HuH-7 (cell line): ENCODE measurements at places on chromosomes 5 and 9.

- DNase-seq: no peak
These were observed 133.0 kb downstream of the CDH18 start for GRCh38 chr5:19855031-19855430.

DNA sequence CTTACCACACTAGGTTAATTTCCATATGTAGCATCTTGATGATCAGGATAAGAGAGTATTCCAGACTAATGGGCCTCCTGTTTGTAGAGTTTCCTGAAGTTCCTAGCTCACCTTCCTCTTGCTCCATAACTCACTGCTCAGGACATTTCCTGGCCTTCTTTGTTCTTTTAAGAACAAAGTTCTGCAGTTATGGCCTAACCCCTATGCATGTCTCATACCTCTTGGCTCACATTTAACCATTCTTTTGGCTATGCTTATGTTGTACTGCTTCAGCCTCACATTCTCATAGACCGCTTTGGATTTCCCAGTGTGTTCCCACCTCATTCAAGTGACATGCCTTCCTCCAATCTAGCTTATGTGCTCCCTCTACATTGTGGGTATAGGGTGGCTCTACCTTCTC, 40.5 kb upstream of the HMGCS1 start:
- DNase-seq: no peak

- no peak for DNase-seq
These were observed 339.0 kb upstream of the KIF2A start for GRCh38 chr5:61966997-61967396.

DNA sequence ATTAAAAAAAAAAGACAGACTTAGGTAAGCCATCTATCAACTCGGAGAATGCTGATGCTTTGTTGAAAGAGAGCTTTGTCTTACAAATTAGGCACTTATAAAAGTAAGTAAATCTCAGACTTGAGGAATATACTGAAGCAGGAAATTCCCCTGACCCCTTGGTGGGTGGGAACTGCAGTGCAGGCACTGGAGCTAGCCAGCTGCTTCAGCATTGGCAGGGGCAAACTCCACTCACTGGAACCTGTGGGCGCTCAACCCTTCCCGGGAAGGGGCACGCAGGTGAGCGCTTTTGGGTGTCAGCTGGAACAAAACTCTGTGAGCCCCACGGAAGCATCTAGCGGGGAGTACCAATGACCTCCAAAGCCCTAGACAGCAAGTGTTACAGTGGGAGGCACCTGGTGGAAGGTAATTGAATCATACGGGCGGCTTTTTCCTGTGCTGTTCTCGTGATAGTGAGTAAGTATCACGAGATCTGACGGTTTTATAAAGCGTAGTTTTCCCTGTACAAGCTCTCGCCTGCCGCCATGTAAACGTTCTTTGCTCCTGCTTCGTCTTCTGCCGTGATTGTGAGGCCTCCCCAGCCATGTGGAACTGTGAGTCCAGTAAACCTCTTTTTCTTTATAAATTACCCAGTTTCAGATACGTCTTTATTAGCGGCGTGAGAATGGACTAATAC, 628.0 kb upstream of the CDH18 start:
- peak; percentile 4 for DNase-seq

DNA sequence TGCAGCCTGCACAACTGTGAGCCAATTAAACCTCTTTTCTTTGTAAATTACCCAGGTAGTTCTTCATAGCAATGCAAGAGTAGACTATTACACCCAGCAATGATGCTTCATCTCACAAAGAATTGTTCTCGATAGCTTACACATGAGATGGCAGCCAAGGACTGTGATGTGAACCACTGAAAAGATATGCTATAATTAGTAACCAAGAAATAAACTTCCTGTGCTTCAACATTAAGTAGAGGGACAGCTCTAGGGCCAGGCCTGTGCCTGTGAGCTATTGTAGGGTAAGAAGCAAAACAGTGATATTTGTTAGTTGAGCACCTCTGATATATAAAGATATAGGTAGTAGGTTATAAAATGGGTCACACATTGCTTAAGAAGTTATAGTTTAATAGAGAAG, 41.8 kb upstream of the DPYSL3 start:
- DNase-seq: no peak

- no peak for DNase-seq
These were observed 43.2 kb downstream of the NPR3 start for GRCh38 chr5:32754284-32754683.

DNA sequence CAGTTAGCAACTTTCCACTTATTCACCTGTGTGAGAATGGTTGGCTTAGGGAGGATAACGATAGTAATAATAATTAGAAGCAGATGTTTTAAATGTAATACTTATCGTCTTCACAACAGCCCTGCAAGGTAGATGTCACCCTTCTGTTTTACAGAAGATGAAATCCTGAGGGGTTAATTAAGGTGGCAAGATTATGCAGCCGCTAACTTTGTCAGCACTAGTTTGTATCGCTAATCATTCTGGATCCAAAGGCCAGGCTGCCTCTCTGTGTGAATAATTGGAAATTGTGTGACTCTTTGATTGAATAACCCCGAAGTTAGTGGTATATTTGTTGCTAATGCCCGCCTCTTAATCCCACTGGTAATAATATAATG, 635 bp downstream of the IFT74 start:
- no peak for DNase-seq

GRCh38 chr9:95007226-95007869, 280.8 kb downstream of the AOPEP start:
- DNase-seq: no peak

DNA sequence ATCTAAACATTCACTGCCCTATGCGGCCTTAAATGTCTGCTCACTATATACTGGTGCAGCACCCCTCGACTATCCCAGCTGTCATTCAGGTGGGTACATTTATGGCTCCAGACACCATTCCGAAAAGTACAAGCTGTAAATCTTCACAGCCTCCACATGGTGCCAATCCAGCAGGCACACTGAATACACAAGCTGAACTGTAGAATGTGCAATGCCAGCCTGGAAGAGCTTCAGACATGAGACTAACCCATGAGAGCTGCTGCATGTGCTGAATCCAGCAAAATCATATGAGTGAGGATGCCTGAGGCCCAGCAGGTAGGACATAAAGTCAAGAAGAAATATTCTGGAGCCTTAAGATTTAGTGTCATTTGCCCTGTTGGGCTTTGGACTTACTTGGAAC, 483.8 kb upstream of the GRIA1 start:
- no peak for DNase-seq

DNA sequence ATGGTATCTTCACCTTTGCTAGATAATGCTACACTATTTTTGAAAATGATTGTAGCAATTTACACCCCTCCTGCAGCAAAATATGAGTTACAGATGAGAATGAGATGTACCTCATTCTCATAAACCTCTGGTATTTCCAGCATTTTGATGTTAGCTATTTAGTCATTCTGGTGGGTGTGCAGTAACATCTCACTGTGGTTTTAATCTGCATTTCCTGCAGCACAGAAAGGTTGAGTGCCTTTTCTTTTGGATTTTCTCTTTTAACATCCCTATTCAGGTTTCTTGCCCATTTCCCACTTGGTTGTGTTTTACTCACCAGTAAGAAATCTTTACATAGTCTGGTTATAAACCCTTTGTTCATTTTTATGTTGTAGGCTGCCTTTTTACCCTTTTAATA, 206.2 kb downstream of the NR3C1 start:
- DNase-seq: no peak

DNA sequence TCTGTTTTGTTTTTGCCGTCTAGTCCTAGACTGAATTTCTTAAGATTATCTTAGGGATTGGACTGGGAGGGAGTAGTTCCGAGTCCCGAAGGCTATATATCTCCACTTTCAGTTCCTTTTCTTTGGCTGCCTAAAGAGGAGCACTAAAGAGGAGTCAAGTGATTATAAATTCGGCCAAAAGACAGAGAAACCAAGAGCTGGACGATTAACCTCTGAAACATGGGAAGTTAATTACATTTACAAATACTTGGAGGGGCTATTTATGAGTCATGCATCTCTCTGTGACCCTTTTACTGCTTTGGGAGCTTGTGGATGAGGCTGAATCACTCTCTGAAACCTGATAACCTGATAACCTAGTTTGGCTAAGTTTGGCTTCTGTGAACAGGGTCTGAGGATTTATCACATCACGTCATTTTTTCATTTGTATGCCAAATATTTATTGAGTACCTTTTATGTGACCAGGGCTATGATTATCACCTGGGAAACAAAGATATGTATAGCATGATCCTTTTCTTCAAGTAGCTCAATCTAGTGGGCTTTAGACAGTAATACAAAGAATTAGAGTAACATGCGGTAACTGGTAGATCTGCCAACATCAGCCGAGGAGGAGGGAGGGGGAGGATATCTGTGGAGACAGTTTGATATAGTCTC, 180.9 kb downstream of the CD180 start:
- DNase-seq: no peak

GRCh38 chr9:13332571-13332970, 53.1 kb upstream of the MPDZ start:
- DNase-seq: no peak

GRCh38 chr5:148965511-148966265, 97.2 kb downstream of the SH3TC2 start:
- no peak for DNase-seq

GRCh38 chr9:14214065-14214684, 99.8 kb downstream of the NFIB start:
- DNase-seq: no peak

DNA sequence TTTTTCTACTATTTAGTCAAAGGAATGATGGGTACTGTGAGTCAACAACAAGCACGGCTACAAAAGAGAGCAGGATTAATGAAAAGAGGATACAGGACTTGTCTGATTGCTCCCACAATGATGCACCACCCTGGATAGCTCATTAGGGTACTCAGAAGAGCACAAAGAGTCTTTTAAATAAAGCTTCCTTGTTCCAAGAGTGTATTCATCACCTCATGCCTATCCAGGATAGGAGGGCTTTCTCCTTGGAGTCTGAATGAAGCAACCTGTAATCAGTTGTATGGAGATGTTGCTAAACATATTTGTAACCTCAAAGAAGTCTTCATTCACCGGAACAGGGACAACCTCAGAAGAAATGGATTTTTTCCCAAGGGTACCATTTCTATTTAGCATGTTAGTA, 219.5 kb upstream of the TMEM161B start:
- DNase-seq: no peak

GRCh38 chr5:132870801-132871200, 2.7 kb upstream of the LEAP2 start:
- no peak for DNase-seq

GRCh38 chr9:6924988-6925563, 167.3 kb downstream of the KDM4C start:
- DNase-seq: no peak

- DNase-seq: no peak
These were observed 291.1 kb downstream of the DMAC1 start for GRCh38 chr9:7508516-7508915.

DNA sequence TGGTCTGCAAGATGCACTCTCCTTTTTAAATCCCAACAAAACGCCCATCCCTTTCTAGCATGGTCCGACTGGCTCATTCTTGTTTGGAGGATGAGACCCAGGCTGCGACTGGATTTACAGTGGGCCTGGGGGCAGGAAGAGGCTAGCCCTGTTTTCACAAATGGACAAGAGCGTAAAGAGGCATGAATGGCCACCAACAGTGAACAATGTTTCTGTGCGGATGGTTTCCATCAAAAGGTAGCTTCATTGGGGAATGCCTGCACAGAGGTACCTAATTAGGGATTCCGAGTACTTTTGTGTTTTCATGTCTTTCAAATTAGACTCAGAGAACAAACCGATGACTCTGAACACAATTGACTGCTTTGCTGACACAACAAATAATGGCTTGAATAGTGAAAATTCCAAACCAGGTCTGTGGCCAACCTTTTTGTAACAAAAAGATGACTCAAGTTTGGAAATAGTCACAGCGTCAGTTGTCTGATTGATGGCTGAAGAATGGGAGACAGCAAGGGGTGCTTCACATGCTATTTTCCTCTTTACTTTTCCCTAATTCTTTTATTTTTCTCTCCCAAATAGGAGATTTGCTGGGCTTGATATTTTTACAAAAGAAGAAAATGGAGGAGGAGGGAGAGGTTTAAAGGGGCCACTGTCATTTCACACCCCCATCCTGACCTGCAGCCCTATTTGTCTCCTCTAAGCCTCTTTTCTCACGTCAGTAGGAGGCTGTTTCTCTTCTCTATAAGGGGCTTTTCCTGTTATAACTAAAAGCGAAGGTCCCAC, 208.1 kb upstream of the S1PR3 start:
- DNase-seq: no peak

DNA sequence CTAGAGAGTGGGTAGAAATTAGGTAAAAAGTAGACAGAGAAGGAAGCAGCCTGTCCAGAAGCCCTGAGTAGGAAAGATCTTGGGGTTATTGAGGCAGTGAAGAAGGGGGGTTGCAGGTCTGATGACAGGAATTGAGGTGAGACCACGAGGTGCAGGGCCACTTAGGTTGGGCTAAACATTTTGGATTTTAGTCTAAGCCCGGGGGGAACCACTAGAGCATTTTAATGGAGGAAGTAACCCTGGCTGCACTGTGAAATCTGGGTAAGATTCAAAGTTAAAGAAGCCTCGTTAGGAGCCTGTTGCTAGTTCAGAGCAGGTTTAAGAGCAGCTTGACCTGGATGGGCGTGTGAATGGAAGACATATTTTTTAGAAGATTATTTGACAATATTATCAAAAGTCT, 38.3 kb downstream of the MAP3K1 start:
- DNase-seq: no peak

- DNase-seq: peak; percentile 43
These were observed 516 bp downstream of the MRPL41 start for GRCh38 chr9:137552022-137552768.

DNA sequence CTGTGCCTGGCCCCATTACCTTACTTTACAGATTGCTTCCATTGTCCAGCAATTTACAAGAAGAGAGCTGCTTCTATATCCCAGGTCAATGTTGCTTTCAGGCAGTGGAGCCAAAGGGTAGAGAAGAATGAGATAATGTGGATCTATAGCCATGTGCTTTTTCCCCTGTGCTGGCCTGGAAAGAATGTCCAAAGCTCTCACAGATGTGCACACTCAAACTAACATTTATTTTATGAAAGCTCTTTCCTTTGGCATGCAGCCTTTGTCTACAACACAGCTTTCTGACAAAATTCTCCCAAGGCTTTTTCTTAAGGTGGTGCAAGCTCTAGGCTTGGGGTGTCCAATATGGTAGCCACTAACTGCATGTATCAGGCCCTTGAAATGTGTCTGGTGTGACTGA, 217.3 kb downstream of the LRRC70 start:
- DNase-seq: no peak

GRCh38 chr5:40150896-40151295, 528.8 kb upstream of the PTGER4 start:
- no peak for DNase-seq

GRCh38 chr5:171524466-171524865, 105.0 kb downstream of the FGF18 start:
- no peak for DNase-seq

DNA sequence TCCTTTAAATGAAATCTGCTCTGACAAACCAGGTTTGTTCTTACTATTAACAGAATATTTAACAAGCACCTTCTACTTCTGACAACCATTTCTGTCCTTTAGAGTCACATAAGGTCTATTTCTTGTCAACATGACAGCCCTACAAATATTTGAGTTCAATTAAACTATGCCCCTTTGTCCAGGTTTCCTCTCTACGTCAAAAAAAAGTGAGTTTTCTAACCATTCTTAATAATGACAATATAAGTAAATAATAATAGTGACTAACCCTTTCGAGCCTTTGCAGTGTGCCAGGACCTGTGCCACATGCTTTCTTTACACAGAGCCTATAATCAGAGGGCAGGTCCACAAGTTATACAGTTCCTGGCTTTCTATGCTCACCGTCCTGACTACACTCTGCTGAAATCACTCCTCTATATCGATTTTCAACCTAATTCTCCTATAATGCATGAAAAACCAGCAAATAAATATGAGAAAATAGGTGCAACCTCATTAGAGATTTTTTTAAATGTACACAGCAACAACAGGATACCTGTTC, 115.0 kb downstream of the CDK5RAP2 start:
- DNase-seq: no peak

- DNase-seq: no peak
These were observed 156.2 kb downstream of the RAB3C start for GRCh38 chr5:58739051-58739450.
